EL (cell line): ENCODE measurements at places on chromosomes 5 and 9.

GRCh38 chr9:15468145-15468544, 42.6 kb downstream of the PSIP1 start:
- no peak for DNase-seq

- DNase-seq, result no peak
Observed at GRCh38 chr9:70318002-70318401, 59.2 kb downstream of the SMC5 start.

DNA sequence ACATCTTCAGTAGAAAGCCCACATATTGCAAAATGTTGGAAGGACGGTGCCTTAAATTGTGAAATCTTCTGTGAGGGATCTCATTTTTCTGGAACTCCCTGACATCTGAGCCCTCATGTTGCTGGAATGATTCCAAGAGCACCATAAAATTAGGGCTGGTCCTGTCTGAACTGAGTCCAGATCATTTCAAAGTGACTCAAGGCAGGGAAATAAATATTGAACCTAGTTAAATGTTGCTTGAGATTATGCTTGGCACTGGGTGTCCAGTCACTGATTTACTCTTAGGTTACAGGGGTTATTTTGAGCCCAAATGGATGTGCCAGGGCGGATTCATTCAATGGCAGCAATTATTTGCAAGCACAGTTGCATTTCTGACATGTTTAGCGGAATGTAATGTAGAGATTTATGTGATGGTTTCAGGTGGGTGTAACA, 437.0 kb downstream of the PIK3R1 start:
- peak; percentile 67 for DNase-seq

- no peak for DNase-seq
Observed at GRCh38 chr9:10566848-10567247, 46.0 kb downstream of the PTPRD start.

DNA sequence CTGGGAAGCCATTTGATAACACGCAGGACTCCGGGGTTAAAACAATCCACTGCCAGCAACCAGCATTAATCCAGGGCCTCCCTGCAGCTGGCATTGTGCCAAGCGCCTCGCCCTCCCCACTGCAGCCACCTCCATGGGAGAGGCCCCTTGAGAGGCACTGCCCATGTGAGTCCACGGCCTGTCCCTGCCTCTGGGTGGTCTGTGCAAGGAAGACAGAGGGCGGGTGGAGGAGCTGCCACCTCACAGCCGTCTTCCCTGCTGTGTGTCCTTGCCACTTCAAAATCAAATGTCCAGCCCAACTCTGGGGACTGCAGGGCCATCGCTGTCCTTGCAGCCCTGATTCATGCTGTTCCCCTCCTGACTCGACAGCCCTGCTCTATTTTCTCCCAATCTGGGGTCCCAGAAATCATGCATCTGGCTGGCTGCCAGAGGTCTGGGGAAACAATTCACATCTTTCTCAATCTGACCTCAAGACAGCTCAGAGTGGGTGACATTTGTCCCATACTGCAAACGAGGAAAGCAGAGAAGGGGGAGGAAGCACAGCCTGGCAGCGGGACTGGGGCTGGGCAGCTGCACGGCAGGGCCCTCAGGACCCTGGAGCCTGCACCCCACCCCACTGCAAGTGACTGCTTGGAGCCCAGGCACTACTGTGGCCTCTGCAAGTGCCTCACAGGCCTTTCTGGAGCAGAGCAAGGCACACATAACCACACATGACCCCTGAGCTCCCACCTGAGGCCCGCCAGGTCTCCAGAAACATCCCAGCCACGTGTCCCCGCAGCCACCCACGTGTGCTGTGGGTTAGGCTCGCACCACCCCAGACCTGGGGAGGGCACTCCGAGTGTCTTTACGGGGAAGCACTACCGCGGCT, 15.7 kb downstream of the BRD3OS start:
- DNase-seq, result no peak

- peak; percentile 81 for DNase-seq
Observed at GRCh38 chr5:72107131-72107900, at the start of gene MAP1B. Gene MAP1B, plus strand, starts transcription at chr5:72107475. Its CDS starts 57 bp downstream, at chr5:72107532.
